NCI-H1092 treated with DMSO at 0.1 percent for 48 hours (cell line): ENCODE measurements at places on chromosomes 11 and 22.

GRCh38 chr11:64650923-64651523 is 60.0 kb downstream of the SLC22A12 start:
- peak; percentile 13 for DNase-seq

DNA sequence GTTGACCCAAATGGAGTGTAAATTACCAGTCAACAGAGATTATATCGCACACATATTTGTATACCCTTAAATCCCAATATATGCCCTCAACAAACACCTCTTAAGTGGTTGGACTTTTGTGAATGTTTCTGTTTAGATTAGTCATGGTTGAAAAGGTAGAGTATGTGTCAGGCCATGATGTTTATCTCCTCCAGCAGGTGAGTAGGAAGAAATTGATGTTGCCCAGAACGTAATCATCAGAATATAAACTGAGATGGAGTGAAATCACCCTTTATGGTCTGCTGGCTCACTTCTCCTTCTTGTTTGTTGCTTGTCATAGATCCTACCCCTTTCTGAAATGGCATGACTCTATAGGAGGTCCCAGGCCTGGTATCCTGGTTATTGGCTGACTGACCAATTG is 431.8 kb downstream of the ETS1 start:
- DNase-seq: no peak

- DNase-seq: peak; percentile 43
Observed at GRCh38 chr11:71251151-71251721, 1.1 kb downstream of the SHANK2 start.

- no peak for DNase-seq
Observed at GRCh38 chr11:44946263-44946662, 4.4 kb downstream of the TP53I11 start.

DNA sequence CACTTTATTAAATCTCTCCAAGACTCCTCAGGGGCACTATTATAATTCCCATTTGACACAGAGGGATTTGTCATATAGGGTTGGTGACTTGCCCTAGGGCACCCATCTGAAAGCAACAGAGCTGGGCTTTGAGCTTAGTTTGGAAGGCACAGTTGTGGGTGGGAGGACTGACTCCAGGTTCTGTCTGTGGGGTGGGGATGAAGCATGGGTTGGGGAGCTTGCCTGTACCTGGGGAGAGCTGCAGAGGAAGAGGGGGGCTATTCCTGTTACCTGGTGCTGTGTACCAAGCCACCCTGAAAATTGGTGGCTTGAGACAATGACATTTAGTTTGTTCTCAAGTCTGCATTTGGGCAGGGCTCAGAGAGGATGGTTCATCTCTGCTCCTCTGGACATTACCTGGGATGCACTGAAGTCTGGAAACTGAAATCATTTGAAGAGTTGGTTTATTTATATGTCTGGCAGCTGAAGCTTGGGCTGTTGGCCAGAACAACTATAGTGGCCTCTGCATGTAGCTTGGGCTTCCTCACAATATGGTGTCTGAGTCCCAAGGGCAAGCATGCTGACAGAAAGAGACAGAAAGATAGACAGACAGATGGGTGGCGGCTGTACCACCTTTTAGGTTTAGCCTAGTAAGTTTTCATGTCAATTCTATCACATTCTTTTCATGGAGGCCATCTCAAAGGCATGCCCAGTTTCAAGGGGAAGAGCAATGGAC is 44.9 kb downstream of the LRRC32 start:
- DNase-seq: no peak

DNA sequence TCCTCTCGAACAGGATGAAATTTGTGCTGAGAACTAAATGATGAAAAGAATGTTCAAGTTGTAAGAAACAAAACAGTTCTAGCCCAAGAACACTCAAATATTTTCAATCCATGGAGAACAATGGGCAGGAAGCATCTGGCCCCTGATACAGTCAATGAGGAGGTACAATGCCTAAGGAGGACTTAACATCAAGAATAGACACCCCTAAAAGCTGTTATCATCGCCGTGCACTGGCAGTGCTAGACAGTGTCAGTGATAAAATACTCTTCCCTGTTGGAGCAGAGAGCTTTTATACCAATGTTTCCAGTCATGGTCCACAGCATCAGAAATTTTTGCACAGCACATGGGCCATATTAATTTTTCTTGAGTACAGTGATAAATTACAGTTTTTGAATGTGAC is 20.2 kb upstream of the VSTM5 start:
- DNase-seq: no peak

- no peak for DNase-seq
Observed at GRCh38 chr22:27314276-27314807, 487.2 kb downstream of the MN1 start.

DNA sequence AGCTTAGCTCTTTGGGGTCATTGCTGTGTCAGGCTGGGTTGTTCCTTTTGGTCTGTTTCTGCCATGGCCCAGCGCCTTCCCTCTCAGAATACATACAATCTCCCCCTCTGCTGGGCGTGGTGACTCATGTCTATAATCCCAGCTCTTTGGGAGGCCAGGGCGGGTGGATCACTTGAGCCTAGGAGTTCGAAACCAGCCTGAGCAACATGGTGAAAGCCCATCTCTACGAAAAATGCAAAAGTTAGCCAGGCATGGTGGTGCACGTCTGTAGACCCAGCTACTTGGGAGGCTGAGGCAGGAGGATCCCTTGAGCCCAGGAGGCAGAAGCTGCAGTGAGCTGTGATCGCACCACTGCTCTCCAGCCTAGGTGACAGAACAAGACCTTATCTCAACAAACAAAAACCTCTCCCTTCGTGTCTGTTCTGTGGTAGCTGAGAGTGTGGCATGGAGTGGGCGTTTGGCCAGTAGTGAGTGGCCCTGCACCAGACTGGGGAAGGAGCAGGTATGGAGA is 46.7 kb upstream of the RAB1B start:
- no peak for DNase-seq

DNA sequence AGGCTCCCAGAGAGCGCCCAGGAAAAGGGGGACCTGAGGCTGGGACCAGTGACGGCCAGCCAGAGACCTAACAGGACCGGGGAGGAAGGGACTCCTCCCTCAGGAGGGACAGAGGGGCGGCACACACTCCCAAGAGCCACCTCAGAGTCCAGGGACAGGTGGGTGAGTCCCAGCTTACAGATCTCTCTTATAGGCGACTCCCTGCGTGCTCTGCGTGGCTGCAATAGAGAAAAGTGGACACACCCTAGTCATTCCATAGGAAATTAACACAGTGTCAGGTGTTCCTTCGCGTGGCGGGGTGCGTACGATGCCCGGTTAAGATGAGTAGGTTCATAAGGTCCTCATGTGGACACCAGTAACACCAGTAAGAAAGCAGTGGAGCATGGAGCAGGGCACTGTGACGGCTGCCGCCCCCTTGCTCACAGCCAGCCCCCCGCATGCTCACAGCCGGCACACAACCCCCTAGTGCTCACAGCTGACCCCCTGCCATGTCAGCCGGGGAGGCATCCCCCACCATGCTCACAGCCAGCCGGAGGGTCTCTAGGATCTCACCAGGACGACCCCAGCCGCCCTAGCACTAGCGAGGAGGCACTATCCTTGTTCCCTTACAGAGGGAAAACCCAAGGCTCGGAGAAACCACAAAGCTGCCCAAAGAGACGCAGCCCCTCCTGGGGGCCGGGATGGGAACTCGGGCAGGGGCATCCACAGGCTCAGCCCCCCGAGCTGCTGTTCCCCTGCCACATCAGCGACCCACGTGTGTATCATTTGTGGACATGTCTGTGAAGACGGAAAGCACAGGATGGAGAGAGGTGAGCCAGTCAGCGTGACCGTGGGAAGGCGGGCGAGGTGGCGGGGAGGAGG is 426.8 kb downstream of the TBC1D22A start:
- DNase-seq: no peak

DNA sequence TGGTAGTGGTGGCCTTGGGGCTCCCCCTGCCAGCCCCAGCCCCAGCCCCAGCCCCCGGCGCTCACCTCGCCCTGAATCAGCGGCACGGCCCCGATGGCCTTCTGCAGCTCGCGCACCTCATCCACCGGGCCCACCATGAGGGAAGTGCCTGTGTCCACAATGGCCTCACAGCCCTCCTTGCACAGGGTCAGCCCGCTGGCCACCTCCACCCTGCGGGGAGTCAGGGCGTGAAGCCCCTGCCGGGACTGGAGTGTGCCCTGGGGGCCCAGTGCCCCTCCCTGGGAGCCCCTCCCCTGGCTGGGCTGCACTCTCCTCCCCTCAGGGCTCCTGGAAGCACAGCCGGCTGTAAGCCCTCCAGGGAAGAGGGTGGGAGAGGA is 3.5 kb upstream of the IFITM10 start:
- no peak for DNase-seq

DNA sequence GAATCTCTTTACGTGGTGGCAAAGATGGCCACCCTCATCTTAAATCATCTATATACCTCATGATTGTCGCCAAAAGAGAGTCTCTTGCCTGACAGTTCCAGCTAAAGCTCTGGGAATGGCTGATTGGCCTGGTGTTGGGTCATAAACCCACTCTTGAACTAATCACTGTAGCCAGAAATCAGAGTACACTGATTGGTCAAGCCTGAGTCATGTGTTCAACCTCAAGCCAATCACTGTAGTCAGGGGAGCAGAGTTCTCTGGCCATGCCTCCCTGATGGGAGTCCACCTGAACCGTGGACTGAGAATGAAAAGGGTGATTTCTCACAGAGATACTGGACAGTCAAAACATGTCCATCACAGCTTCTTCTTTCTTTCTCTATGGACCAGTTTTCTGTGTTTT is 45.8 kb downstream of the RCN1 start:
- no peak for DNase-seq

DNA sequence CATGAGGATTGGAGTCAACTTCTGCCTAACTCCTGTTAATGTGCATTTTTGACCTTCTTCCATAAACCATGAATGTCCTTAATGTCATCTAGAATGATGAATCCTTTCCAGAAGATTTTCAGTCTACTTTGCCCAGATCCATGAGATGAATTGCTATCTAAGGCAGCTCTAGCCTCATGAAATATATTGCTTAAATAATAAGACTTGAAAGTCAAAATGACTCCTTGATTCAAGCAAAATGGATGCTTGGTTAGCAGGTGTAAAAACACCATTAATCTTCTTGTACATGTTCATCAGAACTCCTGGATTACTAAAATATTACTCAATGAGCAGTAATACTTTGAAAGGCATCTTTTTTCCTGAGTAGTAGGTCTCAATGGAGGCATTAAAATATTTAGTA is 238.5 kb upstream of the ZC3H12C start:
- no peak for DNase-seq

DNA sequence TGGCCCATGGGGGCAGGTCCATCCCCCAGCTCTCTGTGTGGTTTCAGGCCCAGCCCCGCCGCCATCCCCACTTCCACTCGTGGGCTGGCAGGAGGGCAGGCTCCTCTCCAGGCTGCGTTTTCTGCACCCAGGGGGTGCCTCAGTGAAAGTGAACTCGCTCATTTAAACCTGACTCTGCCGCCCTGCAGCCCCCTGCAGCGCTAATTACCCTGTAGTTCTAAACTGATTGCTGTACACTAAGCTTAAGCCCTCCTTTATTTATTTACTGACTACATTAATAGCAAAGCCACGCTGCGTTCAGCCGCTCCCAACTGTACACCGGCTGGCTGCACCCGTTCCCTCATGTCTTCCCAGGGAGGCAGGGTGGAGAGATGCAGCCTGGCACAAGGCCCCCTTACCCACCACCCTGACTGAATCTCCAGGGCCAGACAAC is 36.6 kb upstream of the NNMT start:
- peak; percentile 57 for DNase-seq

- no peak for DNase-seq
Observed at GRCh38 chr11:77136784-77137420, 8.9 kb downstream of the MYO7A start.
